Stimulated activated CD8-positive, alpha-beta memory T cell treated with anti-CD3 and anti-CD28 coated beads, Interleukin-4, amount 100 ng/mL, for 48 hours (primary cell): ENCODE measurements at places on chromosomes 3 and 15.

GRCh38 chr15:94671858-94672532 is 440.6 kb downstream of the MCTP2 start:
- DNase-seq, result no peak

DNA sequence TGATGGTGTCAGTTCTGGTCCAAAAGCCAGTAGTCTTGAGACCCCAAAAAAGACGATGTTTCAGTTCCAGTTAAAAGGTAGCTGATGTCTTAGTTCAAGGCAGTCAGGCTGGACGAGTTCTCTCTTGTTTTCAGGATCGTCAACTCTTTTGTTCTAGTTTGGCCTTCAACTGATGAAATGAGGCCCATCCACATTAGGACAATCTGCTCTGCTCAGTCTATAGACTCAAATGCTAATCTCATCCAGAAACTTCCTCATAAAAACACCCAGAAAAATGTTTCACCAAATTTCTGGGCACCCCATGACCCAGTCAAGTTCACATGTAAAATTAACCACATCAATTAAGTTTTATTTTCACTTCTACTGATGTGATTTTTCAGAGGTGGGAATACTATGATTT is 74.0 kb downstream of the MOBP start:
- no peak for DNase-seq

GRCh38 chr3:135558906-135559305 is 406.6 kb upstream of the PPP2R3A start:
- DNase-seq, result no peak

GRCh38 chr3:37935290-37935668 is 55.3 kb upstream of the VILL start:
- DNase-seq, result no peak

DNA sequence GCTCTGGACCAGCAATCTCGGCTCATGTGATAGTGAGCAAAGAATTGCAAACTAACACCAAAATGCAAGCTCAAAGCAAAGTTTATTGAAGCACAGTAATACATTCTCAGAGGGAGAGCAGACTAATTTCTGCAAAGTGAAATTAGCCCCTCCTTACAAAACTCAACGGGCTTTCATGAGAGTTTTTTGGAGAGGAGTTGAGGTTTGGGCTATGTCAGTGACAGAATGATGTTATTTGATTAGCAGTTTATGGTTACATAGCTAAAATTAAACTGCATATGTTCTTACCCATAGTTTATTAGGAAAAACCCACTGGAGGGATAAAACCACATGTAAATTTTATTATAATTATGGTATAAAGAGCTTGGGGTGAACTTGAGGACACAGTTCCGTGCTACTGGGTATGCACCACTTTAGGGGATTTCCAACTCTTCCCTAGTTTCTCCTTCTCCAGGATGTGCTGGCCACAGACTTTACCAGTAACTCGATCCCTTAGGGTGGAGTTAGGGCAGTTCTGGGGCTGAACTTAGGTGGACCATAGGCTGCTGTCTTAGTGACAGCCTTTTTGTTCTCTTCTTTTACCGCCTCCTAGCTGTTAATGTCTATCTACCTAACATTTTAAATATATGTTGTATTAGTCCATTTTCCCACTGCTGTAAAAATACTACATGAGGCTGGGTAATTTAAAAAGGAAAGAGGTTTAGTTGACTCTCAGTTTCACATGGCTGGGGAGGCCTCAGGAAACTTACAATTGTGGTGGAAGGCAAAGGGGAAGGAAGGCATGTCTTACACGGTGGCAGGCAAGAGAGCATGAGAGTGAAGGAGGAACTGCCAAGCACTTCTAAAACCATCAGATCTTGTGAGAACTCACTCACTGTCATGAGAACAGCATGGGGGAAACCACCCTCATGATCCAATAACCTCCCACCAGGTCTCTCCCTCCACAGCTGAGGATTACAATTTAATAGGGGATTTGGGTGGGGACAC is 8.9 kb upstream of the AADACL2 start:
- DNase-seq, result no peak

DNA sequence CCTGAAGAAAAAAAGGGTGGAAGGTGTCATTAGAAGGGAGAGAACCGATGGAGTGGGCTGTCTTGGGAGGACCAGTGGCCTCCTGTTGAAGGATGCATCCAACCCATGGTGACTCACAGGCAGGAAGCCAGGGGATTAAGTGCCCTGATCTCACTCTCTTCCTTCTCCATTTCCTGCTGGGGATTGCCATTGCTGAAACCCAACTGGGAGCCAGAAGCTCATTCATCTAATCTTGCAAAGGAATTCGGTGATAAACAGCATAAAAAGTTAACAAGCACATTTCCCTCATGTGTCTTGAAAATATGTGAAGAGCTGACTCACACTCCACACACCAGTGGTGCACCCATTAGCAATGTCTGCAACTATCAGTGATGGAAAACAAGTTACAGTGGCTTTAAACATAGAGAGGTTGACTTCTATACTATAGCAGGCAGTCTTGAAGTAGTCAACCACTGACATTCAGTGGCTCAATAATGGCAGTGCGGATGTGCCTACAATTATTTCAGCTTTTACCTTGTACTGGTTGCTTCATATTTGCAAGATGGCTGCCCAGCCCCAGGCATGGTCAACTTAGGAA is 12.8 kb upstream of the CSRNP1 start:
- DNase-seq, result no peak

GRCh38 chr3:26712211-26713026 is 89.8 kb downstream of the LRRC3B start:
- DNase-seq, result no peak

GRCh38 chr3:168548719-168549118 is 453.0 kb upstream of the GOLIM4 start:
- DNase-seq, result no peak

DNA sequence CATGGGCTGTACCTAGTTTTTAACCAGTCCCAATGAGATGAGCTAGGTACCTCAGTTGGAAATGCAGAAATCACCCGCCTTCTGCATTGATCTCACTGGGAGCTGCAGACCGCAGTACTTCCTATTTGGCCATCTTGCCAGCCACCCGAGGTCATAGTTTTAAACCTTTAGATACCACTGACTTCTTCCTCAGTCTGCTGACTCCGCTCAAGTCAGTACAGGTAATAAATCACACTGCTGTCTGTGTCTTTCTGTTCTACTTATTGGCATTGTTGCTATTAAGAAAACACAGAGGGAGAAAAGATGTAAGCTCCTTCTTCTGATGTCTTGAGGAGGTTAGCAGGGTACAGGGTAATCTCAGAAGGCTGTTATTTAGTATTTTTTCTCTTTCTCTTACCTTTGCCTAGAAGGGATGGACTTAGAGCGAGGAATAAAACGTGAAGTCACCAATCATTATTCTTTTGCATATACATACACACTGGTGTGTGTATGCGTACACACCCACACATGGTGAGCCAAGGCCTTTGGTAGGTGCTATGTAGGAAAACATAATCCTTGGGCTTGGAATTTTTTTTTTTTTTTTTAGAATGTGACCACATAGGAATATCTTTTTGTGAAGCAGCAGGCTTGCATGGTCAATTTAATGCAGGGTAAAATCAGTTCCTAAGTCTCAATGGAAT is 197.2 kb downstream of the EDEM1 start:
- no peak for DNase-seq

DNA sequence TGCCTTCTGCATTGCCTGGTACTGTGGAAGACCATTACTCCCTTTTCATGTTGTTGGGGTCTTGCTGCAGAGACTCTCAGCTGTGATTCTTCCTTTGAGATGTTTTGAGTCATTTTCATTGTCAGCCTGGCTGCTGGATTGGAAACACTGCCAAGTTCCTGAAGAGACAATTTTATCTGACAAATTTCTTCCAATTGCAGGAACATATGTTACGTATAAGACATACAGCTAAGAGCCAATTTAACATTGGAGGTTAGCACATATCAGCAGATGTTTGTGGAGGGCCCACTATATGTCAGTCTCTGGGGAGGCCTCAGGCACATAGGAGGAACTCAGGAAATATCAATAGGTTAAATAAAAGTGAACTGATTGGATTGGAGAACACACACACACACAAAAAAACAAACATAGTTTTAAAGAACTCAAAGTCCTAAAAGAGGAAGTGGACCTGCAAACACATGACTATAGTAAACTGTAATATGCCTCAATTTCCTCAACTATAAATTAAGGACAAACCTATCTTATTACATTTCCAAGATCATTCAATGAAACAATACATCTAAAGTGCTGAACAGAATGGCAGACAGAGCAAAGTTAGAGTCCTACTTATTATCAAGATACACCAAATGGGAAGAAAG is 172.3 kb downstream of the MYRIP start:
- DNase-seq, result no peak

DNA sequence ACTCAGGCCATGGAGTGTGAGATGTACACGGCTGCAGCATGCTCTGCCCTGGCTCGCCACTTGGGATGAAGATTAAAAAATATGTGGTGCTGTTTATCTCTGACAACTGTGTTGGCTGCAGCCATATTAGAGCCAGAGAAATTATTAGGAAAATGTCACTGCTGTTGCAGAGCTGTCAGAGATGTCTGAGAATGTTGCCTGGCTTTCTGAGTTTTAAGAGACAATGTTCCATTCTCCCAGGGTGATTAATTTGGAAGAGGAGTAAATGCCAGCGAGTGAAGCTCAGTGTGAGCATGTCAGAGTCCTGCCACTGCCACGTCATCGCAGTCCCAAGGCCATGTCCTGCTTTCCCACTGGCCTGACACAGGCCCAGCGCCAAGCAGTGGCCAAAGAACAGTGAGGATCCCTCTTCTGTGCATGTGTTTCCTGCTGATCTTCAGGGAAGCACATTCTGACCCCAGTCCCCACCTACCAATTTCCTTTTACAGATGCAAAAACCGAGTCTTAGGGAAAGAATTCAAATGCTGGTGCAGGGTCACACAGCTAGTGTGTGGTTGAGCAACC is 370.9 kb downstream of the GABRG3 start:
- DNase-seq, result no peak

DNA sequence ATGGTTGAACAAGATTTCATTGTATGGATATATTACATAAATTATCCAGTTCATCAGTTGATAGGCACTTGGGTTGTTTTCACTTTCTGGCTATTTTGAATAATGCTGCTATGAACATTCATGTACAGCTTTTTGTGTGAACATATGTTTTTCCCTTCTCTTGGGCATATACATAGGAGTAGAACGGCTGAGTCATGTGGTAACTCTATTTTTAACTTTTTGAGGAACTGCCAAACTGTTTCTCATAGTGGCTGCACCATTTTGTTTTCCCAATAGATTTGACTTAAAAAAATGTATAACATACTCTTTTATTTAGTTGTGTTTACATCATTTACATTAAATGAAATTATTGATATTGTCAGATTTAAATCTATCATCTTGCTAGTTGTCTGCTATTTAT is 28.8 kb upstream of the RFX7 start:
- no peak for DNase-seq

- DNase-seq, result no peak
Measured at GRCh38 chr3:148319161-148319915, 378.4 kb upstream of the AGTR1 start.

DNA sequence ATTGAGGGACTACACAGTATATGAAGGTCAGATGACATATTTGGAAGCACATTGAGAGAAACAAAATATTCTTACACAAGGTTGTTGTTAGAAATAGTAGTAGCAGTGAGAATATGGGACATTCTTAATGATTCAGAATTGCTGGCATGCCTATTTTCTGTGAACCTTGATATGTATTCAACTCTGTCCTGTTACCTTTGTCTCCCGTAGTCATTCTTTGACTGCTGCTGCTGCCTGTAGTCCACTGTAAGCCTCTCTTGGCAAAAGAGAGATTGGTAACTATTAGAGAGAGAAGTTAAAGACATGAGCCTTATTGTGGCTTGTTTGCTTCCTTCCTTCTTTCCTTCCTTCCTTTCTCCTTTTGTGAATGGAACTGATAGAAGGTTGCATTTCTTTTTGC is 64.5 kb downstream of the TCF12 start:
- DNase-seq, result no peak

GRCh38 chr3:117439812-117440211 is 730.2 kb downstream of the TUSC7 start:
- no peak for DNase-seq

GRCh38 chr3:186400662-186401061 is 38.6 kb upstream of the DGKG start:
- DNase-seq, result no peak

DNA sequence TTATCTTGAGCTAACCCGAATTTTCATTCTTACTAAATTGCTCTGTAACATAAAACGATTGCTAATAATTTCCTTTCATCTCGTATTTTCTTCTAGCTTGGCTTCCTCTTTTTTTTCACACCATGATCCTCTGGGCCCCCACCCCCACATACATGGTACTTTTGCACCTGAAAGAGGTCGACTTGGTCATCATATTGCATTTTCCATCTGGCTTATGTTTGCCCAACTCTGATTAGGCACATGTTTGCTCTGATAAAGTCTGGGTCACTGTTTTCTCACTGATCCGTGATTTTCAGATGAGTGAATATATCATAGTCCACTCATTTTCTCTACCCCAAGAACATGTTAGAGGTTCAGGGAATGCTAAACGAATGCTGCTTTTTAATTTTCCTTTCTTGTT is 49.5 kb downstream of the ARRDC4 start:
- no peak for DNase-seq

GRCh38 chr3:155032918-155033317 is 47.2 kb upstream of the MME start:
- no peak for DNase-seq

DNA sequence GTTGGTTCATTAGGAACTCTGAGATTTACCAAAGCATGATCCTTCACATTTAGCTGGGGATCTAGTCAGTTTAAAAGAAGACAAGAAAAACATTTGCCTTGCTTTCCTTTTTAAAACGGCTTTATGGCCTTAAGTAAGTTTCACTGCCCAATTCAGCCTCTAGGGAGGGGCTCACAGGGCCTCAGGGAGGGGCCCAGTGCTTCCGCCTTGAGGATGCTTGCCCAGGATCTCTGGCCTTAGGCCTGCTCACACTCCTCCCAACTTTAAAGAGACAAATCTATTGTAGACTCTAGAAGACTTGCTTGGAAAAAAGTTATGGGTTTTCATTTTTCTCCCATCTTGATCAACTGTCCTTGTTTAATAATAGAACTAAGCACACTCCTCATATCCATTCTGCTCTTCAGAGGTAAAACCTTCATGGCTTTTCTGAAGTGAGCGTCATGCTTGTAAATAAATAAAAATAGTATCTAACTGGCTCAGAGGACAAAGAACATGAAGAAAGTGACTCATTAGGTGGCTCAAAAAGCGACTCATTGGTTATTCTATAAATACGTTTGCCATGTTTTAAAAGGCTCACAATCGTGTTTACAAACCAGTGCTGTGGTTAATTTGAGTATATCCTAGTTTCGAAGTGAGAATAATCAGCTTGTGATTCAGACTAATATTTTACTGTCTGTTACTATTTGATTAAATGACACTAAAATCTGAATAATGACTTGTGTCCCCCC is 13.7 kb downstream of the PDHB start:
- no peak for DNase-seq

DNA sequence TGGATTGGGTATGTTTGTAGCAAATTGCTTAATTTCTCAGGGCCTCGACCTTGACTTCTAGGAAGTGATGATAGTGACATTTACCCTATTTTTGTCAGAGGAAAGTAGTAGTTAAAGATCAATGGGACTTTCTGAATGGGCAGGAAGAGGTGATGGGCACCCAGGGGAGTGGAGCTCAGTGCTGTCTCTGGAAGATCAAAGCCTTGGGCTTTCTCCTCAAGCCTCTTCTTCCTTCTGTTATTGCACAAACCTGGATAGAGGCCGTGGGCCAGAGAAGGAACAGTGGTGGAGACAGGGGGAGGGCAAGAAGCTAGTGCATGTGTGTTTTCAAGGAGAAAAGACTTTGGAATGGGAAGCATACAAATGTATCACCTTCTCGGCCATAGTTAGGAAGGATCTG is 44.9 kb upstream of the EOMES start:
- no peak for DNase-seq
